ENCODE measurements at places on chromosomes 6 and 20. TPM values are rescaled to one million over a fixed set of nuclear protein-coding genes. Genes with fewer than 3 reads are reported as not detected.

PSMA7 gene
- total RNA-seq: 577 TPM

TOX2 gene
- 14.3 TPM for total RNA-seq

TBC1D20 gene
- 31.1 TPM for total RNA-seq

SOX18 gene
- 2.9 TPM for total RNA-seq

C6orf132 gene
- total RNA-seq: 3.7 TPM

FAM184A gene
- not detected for total RNA-seq

CSTF1 gene
- 36.6 TPM for total RNA-seq

CCND3 gene
- total RNA-seq: 147 TPM

TNXB gene
- 0.56 TPM for total RNA-seq

ECT2L gene
- total RNA-seq: not detected

C6orf141 gene
- 8.7 TPM for total RNA-seq

C6orf118 gene
- total RNA-seq: 0.14 TPM

KCNG1 gene
- 35.1 TPM for total RNA-seq

CD24 gene
- 236 TPM for total RNA-seq

IFNGR1 gene
- 42.9 TPM for total RNA-seq

SPATA25 gene
- 0.30 TPM for total RNA-seq

PTK6 gene
- total RNA-seq: 2.7 TPM

CCR6 gene
- 0.08 TPM for total RNA-seq

SLC17A3 gene
- 1.2 TPM for total RNA-seq

CENPQ gene
- total RNA-seq: 7.1 TPM

TREML2 gene
- not detected for total RNA-seq

PRR18 gene
- total RNA-seq: 0.13 TPM

ANKRD66 gene
- not detected for total RNA-seq

SLC17A9 gene
- 0.03 TPM for total RNA-seq

MACROD2 gene
- 0.34 TPM for total RNA-seq

SMIM26 gene
- 131 TPM for total RNA-seq

RCAN2 gene
- total RNA-seq: not detected

RGL2 gene
- 11.4 TPM for total RNA-seq

SOBP gene
- 0.60 TPM for total RNA-seq

PRSS16 gene
- 3.5 TPM for total RNA-seq

TRAPPC3L gene
- not detected for total RNA-seq

HBS1L gene
- 25.7 TPM for total RNA-seq

EEF1A2 gene
- 153 TPM for total RNA-seq

RIPPLY2 gene
- 0.49 TPM for total RNA-seq

MYCT1 gene
- 0.05 TPM for total RNA-seq

EYA2 gene
- total RNA-seq: 2.0 TPM

C6orf15 gene
- not detected for total RNA-seq
